ENCODE measurements at places on chromosomes 16 and 17.

DNA sequence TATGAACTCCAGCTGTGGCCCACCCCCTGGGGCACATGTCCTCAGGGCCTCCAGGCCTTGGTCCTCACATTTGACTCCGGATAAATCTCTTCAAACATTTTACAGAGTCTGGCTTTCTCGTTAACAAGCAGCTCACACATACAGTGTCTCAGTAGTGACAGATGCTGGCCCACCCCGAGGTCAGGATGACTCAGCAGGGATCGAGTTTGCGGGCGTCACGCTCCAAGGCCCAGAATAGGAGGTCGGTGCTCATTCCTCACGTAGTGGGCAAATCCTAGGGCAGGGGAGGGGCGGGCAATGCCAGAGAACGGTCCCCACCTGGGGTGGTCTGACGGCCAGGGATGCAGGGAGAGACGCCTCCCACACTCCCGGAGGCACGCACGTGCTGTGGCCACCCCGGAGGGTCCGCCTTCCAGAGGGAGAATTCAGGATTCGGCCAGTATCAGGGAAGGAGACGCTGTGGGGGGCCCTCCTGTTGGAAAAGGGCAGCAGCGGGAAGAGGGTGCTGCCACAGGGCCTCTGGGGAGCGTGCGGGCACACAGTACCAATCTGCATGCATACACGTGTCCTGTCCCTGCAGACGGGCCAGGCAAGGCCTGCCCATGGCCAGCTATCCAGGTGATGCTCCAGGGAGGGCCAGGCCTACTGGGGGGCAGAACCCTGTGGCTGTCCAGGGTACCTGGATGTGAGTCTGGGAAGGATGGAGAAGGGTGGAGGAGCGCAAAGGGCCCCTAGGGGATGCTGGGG, 8.6 kb downstream of the SLC7A5 start:
- peak; percentile 84 for DNase-seq

- no peak for DNase-seq
These were observed 1.7 kb upstream of the IGF2BP1 start for GRCh38 chr17:48995304-48995973.

- no peak for DNase-seq
These were observed 7.4 kb upstream of the FN3KRP start for GRCh38 chr17:82709024-82709675.

GRCh38 chr17:57401556-57402488, 145.5 kb downstream of the MSI2 start:
- no peak for DNase-seq

DNA sequence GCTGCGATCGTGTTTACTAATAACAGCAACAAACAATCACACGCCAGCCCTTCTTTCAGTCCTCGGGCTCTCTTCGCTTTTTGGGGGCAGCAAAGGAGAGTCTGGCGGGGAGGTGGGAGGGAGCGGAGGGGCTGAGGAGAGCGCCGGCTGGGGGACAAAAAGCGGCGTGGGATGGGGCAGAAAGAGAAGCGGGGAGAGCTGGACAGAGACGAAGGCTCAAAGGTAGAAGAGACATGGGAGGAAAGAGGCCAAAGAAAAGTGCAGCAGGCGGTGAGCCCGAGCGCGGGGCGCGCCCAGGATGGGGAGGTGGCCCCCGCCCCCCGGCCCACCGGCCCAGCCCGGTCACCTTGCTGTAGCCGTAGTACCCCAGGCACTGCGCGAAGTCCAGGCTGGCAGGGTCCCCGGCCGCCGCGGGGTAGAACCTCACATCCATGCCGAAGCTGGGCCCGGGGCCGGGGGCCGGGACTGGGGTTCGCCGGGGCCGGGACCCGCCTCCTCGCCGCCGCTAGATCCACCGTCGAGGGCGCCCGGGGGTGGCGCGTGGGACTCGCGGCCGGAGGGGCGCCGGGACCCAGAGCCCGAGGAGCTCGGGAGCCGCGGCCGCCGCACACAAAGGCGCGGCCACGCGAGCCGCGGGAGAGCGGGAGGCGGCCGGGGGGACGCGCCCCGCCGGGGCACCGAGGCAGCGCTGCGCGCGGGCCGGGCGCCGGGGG, 496 bp downstream of the TOX3 start:
- DNase-seq: no peak

GRCh38 chr16:12802661-12803060, 1.0 kb downstream of the CPPED1 start:
- DNase-seq: no peak

- DNase-seq: no peak
These were observed 145.2 kb downstream of the WSCD1 start for GRCh38 chr17:6215071-6216035.

GRCh38 chr16:51149721-51150164, 1.3 kb downstream of the SALL1 start:
- DNase-seq: no peak

GRCh38 chr17:3318336-3318735, 20.2 kb upstream of the OR3A1 start:
- DNase-seq: no peak

GRCh38 chr17:82978765-82979349, 100.6 kb upstream of the METRNL start:
- no peak for DNase-seq

GRCh38 chr16:80986557-80986956, 20.1 kb downstream of the CMC2 start:
- DNase-seq: peak; percentile 24

DNA sequence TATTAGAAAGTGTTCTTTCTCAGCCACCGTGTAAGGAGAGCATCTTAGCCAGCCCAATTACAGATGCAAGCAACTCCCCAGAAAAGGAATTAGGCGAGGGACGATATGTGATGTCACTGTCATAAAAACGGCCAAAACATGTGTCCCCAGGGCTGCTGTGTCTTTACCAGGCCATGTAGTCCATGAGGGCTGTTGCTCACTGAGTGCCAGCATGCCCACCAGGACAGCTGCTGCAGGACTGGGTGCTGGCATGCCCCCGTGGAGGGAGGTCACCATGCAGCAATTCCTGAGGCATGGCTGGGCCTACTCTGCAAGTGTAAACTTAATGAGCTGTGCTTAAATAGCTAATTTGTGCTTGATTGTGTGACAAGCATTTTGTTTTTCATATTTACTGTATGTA, 156.9 kb downstream of the LGALS9B start:
- DNase-seq: no peak

GRCh38 chr17:64774888-64775540, 112.9 kb upstream of the SMURF2 start:
- no peak for DNase-seq

DNA sequence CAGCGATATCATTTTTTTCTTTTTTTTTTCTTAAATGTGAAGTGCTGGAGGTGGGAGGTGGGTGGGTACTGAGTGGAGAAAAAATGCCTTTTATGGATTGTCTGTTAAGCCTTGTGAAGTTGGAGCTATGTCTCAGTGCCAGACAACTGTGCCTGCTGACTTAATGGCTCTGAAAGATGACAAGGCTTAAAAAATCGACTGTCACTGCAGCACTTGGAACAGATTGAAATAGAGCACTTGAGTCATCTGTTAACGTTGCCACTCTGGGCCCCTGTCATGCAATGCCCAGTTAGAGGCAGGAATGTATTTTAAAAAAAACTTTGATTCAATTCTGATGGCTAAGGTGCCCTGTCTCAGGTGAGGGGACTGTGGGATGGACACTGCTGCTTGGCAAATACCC, 108.2 kb upstream of the HS3ST2 start:
- no peak for DNase-seq

DNA sequence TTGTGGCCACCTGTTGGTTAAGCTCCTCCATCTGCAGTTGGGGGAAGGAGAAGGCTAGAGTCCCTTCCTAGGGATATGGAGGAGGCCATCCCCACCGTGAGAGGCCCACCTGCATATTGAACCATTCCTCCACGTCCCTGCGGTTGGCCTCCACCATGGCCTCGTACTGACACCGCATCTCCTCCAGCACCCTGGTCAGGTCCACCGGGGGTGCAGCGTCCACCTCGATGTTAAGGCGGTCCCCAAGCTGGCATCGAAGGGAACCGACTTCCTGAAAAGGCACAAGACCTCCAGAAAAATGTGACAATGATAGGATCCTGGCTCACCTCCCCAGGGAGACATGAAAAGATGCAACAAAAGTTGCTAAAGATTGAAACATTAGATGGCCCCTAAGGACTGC, 3.0 kb downstream of the KRT32 start:
- DNase-seq: no peak

- DNase-seq: no peak
These were observed 414 bp downstream of the NARF start for GRCh38 chr17:82458885-82459424.

GRCh38 chr17:77392376-77393273, 251.9 kb downstream of the SEC14L1 start:
- DNase-seq: no peak

DNA sequence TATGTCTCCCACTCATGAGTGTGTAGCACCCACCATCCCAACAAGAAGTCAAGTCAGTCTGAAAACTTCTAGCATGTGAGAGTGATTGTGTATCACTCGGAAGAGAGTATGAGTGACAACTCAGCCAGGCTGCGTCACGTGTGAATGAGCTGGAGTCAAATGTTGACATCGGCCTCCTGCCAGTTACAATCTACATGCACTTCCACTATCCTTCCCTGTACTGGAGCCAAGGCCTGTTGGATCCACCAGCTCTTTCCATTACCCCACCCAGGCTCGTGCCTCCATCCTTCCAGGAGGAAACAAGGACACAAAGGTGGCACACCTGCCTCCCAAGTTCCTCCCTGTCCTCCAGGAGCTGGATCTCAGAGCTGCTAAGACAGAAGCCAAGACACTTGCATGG, 64.5 kb downstream of the ASIC2 start:
- DNase-seq: no peak

- DNase-seq: no peak
These were observed 64.3 kb downstream of the CENPV start for GRCh38 chr17:16288860-16289571.

- no peak for DNase-seq
These were observed 479.9 kb upstream of the EEF2KMT start for GRCh38 chr16:5577463-5577862.

DNA sequence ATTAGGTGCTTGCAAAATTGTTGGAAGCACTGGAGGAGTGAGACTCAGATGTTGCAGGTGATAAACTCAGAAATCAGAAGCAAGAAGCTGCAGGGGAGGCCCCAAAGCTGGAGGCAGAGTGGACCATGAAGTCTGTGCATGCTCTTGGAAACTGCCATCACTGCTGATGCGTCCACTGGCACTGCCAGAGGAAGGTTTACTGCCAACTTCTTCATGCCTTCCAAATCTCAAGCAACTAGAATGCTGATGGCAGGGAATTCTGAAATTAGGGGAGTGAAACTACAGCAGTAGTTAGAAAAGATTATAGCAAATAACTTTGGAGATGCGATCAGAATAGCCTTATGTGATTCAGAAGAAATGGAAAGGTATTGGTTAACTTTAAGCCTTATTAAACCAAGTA, 277.1 kb upstream of the SDK2 start:
- DNase-seq: no peak

GRCh38 chr17:39270923-39271322, 45.2 kb upstream of the STAC2 start:
- DNase-seq: peak; percentile 4

DNA sequence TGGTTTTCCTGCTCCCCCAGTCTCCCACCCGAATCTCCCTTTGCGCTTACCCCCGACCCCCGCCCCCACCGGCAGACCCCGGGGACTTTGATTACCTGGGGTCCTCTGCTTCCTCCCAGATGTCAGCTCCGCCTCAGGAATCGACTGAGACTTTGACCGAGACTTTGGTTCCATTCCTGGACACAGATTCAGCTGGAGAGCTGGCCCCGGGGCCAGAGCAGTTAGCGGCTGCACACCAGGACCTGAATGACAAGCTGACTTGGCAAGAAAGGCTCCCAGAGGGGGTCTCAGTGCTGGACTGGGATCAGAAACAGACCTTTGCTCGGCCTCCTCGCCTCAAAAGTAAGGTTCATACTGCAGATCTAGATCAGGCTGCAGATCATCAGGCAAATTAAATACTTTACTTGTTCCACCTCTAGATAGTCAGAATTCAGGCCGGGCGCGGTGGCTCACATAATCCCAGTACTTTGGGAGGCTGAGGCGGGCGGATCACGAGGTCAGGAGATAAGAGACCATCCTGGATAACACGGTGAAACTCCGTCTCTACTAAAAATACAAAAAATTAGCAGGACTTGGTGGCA, 60.3 kb upstream of the FBXO47 start:
- no peak for DNase-seq

GRCh38 chr17:77724876-77725615, 233.5 kb upstream of the TNRC6C start:
- no peak for DNase-seq

DNA sequence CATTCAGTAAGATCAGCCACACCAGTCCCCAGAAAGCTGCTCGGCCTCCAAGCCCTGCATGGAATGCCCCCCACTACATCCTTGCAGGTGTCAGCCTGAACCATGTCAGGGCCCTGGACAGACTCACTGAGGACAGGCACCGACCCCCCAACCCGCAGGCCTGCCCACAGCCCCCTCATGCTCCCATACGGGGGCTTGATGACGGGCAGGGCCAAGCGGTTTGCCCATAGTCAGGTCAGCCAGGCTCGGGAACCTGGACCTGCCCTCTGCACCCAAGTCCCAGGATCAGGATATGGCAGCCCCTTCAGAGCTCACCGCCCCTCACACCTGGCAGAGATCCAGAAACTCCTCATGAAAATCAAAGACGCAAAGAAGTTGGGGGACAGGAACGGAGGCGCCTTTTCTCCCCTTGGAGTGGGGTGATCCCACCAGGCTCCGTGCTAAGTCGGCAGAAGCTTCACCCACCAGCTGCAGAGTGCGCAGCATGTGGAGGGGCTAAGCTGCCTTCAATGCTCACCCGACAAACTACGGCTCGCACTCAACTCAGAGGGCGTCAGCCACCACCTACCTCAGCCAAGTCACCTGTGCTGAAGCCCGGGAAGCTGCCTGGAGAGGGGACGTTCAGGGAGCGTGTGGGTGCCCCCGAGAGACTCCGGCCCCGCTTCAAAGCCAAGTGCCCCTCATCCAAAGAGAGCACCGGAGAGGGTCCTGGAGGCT, 26.5 kb downstream of the GNPTG start:
- DNase-seq: no peak

GRCh38 chr17:67174190-67174589, 70.8 kb downstream of the HELZ start:
- DNase-seq: no peak

DNA sequence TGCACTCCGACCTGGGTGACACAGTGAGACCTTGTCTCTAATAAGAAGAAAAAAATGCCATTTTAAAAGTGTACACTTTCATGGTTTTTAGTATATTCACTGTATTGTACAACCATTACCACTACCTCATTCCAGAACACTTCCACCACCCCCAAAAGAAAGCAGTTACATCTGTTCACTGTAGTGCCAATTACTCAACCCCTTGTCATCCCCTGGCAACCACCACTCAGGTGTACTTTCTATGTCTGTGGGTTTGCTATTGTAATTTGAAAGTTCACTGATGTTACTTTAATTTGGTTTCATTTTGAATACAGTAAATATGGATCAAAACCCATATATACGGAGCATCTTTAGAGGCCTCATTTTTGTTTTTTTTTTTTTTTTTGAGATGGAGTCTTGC, 6.1 kb downstream of the ZG16 start:
- no peak for DNase-seq

All from NCI-H2171 treated with DMSO at 0.1 percent for 48 hours (cell line).